ENCODE measurements at places on chromosomes 1 and 21.

DNA sequence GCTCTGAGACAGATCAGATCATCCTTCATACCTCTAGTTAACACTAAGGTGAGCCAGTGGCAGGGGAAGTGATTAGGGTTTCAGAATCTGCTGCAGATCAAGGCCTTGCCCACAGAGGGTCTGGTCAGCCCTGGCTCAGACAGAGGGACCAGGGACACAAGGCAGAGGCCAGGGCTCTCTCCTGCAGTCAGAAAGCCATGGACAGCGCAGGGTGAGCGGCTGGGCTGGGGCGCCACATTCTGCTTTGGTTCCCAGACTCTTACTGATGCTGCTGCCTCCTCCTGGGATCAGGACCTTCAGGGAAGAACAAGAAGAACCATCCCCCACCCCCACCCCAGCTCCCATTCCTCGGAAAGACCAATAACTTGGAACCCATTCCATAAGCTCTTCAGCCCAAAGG, 43.1 kb downstream of the GPR161 start:
- DNase-seq: no peak

DNA sequence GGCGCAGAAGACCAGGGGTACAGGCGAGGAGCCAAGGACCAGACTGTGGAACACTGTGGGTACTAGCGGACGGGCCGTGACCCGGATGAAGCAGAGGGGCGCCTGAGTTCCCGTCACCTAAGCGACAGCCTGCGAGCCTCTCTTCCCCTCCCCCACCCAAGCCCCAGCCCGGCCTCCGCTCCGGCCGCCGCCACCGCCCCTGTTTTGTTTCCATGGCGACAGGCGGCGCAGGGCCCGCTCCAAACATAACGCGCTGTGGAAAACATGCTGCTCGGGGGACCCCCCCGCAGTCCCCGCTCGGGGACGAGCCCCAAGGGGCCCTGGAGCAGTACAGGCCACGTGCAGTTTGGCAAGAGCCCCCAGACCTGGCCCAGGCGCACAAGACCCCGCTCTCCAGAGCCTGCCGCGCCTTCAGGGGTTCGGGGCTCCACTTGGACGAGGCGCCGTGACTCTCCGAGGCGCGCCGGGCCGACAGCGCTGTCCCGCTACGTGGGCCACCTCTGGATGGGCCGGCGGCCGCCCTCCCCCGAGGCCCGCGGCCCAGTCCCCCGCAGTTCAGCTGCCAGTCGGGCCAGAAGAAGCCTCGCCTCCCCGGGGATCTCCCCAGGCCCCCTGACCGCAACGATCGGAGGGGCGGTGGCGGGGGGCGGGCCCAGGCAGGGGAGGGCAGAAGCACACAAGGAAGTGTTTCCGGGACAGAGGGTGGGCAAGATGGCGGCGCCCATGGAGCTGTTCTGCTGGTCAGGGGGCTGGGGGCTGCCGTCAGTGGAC, at the start of gene MTX1:
MTX1 (plus strand) TSS at position 155 of the 771 bp plus-strand sequence; CDS start at position 265, 110 bp downstream.
- peak; percentile 89 for DNase-seq

GRCh38 chr1:118084400-118084799, 100.6 kb downstream of the SPAG17 start:
- no peak for DNase-seq

DNA sequence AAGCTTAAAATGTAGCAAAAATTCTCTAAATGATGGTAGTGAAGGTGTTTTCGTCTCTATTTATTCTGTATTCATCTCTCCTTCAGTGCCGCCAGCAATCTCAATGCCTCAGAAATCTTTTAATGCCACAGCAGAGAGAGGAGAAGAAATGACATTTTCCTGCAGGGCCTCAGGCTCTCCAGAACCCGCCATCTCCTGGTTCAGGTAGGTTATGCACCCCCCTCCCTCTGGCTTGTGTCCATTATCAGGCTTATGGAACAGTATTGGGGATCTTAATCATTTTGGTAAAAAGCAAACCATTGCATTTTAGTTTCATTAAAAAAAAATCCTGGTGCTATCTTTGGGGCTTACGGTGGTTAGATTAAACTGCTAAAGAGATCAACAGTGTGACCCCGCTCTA, 326.1 kb downstream of the NCAM2 start:
- DNase-seq: no peak

GRCh38 chr21:41016472-41016871, 151.5 kb upstream of the BACE2 start:
- DNase-seq: no peak

GRCh38 chr1:159828176-159828575, 1.5 kb downstream of the SLAMF8 start:
- DNase-seq: no peak

- DNase-seq: no peak
Observed at GRCh38 chr21:36466061-36466511, 13.8 kb downstream of the CLDN14 start.
